Keratinocyte (primary cell): ENCODE measurements at places on chromosomes 6 and 20.
A peak's percentile ranks its signal among the peaks of the same experiment; 100 is the strongest.

DNA sequence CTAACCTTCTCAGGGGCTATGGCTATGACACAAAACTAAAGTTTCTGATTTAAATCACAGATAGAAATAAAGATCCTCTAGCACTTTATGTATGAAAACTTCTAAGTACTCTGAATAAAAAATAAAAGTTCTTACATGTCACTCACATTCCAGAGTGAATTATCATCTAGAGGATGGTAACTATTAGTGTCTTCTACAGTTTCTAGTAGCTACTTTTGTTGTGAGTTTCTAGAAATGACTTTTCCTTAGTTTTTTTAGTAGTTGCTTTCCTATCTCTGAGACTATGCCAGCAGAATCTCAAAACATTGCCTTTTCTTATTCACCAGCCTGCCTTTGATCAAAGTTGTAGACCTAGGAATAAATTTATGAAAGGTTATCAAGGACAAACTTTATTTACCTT is 10.1 kb downstream of the ZNF318 start:
- peaks cover 34% of the 10 kb centered on the region for H3K36me3 ChIP-seq
- no peak for DNase-seq
- H3K27ac ChIP-seq: no peak overlapping the region
- peaks cover 24% of the 10 kb centered on the region for H3K4me1 ChIP-seq
- no peak overlapping the region for H3K4me3 ChIP-seq

GRCh38 chr6:134031696-134032255 is 20.6 kb downstream of the SLC2A12 start:
- H3K27ac ChIP-seq: no peak overlapping the region
- H3K27me3 ChIP-seq: no peaks in the 10 kb centered on the region
- no peak overlapping the region for H3K4me3 ChIP-seq
- DNase-seq: no peak
- H3K4me1 ChIP-seq: peaks cover 25% of the 10 kb centered on the region
- no peaks in the 10 kb centered on the region for H3K36me3 ChIP-seq

DNA sequence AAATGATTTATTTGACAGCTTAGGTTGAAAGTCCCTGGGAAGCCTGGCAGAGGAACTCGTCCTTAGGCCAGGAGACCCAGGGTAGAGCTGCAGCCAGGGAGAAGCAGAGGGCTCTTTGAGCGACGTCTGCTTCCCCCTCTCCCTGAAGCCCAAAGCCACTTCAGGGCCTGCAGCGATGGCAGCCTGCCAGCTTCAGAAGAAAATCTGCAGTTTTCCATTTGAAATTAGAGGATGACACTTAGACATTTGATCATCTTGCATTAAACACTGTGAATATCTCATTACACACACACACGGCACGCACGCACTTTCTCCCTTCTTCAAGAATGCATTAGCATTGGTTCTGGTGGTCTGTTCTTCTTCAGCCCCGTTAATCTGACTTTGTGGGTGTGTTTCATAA is 96.5 kb downstream of the PLEKHG1 start:
- H3K27ac ChIP-seq: no peak overlapping the region
- no peaks in the 10 kb centered on the region for H3K4me1 ChIP-seq
- no peak overlapping the region for H3K4me3 ChIP-seq
- no peaks in the 10 kb centered on the region for H3K27me3 ChIP-seq

- no peak overlapping the region for H3K4me3 ChIP-seq
- no peak overlapping the region for H3K27ac ChIP-seq
- DNase-seq: no peak
Measured at GRCh38 chr6:43890197-43891062, 120.4 kb downstream of the VEGFA start.

DNA sequence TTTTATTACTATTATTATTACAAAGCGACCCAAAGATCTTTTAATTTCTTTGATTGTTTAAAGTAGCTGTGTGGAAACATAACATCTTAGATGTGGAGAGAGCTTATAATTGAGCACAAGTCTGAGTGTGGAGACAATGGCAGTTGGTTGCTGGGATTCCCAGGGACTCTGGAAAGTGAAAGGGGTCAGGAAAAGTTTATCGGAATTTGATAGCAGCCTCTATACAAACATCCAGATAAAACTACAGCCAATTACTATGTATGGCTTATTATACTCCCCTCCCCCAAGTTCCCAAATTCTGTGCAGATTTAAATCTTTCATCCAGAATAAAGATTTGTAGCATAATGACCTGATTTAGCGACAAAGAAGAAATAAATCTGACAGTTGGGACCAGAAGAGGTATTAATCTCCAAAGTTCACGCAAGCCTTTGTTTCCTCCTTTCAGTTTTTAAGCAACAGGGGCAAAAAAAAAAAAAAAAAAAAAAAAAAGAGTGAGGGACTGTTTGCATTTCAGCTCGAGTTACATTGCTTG is 121.4 kb upstream of the MAP3K7 start:
- no peaks in the 10 kb centered on the region for H3K4me1 ChIP-seq
- no peaks in the 10 kb centered on the region for H3K27me3 ChIP-seq
- no peak for DNase-seq
- H3K27ac ChIP-seq: no peak overlapping the region
- H3K36me3 ChIP-seq: no peaks in the 10 kb centered on the region

- no peak overlapping the region for H3K27ac ChIP-seq
- no peak overlapping the region for H3K4me3 ChIP-seq
- no peaks in the 10 kb centered on the region for H3K27me3 ChIP-seq
- peaks cover 2% of the 10 kb centered on the region for H3K36me3 ChIP-seq
Measured at GRCh38 chr20:35334311-35335101, 42.3 kb upstream of the FAM83C start.

- no peaks in the 10 kb centered on the region for H3K36me3 ChIP-seq
- H3K27me3 ChIP-seq: no peaks in the 10 kb centered on the region
- no peak overlapping the region for H3K27ac ChIP-seq
Measured at GRCh38 chr6:105075210-105075609, 104.6 kb downstream of the POPDC3 start.

- DNase-seq: no peak
- no peak overlapping the region for H3K27ac ChIP-seq
- H3K36me3 ChIP-seq: no peaks in the 10 kb centered on the region
- no peak overlapping the region for H3K4me3 ChIP-seq
- H3K27me3 ChIP-seq: peaks cover 22% of the 10 kb centered on the region
- H3K4me1 ChIP-seq: peaks cover 3% of the 10 kb centered on the region
Measured at GRCh38 chr20:61203320-61203719, 48.7 kb upstream of the CDH4 start.

DNA sequence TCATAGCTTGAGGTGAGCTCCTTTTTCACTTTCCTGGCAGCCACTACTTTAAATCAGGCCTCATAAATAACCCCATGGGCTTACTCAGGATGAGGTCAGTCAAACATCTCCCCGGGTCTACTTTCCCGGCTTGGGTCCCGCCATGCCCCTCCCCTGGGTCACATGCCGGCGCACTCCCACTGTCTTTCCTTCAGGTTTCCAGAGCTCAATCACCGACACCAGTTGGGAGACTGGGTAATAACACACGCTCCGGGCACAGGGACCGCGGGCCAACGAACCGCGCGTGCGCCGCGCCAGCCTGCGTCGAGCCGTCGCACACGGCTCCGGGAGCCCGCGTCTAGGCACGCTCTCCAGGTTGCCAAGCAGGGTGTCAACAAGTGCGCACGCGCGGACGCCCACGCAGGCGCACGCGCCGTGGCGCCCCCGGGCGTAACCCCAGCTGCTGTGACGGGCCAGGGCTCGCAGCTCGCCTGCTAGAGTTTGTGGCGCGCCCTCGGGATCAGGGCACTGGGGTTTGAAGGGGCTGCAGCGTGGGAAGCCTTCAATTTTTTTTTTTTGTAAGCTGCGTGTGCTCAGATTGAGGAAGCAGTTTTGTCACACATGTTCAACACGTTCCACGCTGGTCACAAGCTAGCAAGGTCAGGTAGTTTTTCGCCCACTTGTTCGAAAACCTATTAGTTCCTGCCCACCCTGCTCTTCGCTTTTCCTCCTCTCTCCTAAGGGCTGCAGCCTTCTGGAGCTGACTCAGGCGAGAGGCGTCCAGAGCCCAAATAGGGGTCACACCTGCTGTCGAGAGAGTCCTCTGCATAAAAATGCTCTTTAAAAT is 31.8 kb downstream of the TFAP2B start:
- H3K4me1 ChIP-seq: peaks cover 8% of the 10 kb centered on the region
- peak; percentile 53 for DNase-seq
- peaks cover 16% of the 10 kb centered on the region for H3K27me3 ChIP-seq
- peak overlapping the region; percentile 28 for H3K4me3 ChIP-seq
- H3K27ac ChIP-seq: peak overlapping the region; percentile 0
- no peaks in the 10 kb centered on the region for H3K36me3 ChIP-seq

GRCh38 chr6:150634176-150634963 is 34.7 kb downstream of the PLEKHG1 start:
- H3K36me3 ChIP-seq: no peaks in the 10 kb centered on the region
- no peak overlapping the region for H3K4me3 ChIP-seq
- H3K27ac ChIP-seq: no peak overlapping the region
- no peaks in the 10 kb centered on the region for H3K4me1 ChIP-seq
- no peaks in the 10 kb centered on the region for H3K27me3 ChIP-seq

DNA sequence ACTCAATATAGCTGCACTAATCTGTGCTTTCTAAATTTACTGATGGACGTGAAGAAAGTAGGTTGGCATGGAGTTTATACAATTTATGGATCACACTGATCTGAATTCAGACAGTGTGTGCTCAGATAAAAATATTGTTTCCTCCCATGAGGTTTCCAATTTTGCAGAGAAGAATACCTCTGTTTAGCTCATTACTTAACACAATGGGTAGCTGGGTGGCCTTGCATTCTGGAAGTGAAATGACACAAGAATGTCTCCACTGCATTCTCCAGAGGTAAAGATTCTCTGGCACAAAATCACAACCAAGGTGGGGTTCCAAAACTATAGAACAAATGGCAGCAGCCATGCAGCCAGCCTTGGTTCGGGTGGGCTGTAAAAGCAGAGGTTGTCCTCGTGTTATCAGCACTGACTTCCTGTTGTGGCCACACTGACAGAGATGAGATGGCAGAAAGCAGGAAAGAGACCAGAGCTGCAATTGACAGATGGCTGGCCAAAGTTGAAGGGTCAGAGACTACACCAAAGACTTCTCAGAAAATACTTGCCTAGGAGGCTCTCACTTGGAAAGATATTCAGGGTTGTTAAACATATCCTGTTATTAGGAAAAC is 50.2 kb downstream of the HDAC2 start:
- DNase-seq: no peak
- no peaks in the 10 kb centered on the region for H3K27me3 ChIP-seq
- no peaks in the 10 kb centered on the region for H3K4me1 ChIP-seq
- H3K4me3 ChIP-seq: no peak overlapping the region
- H3K27ac ChIP-seq: no peak overlapping the region
- no peaks in the 10 kb centered on the region for H3K36me3 ChIP-seq

DNA sequence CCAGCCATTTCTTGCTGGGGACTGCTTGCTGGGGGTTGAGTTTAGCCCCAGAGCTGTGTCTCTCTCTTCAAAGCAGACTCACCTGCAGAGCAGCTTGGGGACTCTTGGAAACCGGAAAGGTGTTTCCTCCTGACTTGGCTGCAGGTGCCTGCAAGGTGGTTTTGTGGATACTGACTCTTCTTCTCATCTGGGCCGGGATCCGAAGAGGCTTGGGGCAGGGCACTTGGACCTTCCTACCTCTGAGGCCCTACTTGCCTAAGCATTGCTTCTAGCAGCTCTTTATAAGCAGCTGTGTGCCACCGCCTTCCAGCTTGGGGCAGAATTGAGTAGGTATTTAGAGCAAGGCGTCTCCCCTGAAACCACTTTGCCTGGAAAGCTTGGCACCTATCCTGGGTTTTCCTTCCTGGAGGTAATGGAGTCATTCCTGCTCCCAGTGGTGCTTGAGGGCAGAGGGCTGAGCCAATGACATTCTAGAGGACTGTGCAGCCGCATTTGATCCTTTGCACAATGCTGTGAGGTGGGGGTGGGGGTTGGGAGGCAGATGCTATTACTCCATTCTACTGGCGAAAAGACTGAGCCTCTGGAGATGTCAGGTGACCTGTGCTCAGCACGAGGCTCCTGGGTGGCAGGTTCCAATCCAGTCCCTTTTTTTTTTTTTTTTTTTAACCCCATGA is 3.4 kb upstream of the CTSZ start:
- peak; percentile 45 for DNase-seq
- peaks cover 32% of the 10 kb centered on the region for H3K4me1 ChIP-seq
- no peaks in the 10 kb centered on the region for H3K36me3 ChIP-seq

DNA sequence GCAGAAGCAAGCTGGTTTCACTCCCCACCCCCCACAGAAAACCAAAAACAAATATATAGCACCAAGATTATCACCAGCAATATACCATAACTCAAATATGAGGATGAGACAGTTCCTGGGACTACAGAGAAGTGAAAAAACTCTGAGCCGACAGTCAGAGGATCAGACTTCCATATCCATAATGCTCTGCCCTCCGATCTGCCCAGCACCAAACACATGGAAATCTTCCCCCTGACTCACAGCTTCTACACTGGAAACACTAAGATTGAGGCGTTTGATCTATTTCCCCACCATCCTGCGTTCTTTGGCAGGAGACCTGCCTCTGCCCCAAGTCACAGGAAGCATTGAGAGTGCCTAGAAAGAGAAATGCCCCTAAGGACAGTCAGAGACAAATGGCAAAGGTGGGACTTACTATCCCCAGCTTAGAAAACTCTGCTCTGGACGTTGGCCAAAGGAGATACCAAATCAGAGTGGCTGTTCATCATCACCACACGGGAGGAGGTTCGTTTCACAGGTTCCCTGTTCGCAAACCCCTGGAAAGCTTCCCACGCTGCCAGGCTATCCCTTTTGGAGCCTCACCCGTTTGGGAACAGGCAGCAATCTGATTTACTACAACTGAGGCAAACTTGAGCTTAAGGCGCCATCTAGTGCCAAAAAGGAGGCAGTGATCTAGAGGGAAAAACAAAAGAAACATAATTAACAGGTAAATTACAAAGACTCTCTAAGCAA is 48.7 kb upstream of the SRSF6 start:
- H3K27me3 ChIP-seq: no peaks in the 10 kb centered on the region
- H3K4me1 ChIP-seq: no peaks in the 10 kb centered on the region

- H3K27me3 ChIP-seq: no peaks in the 10 kb centered on the region
- H3K4me3 ChIP-seq: no peak overlapping the region
- no peaks in the 10 kb centered on the region for H3K36me3 ChIP-seq
- no peak for DNase-seq
- no peak overlapping the region for H3K27ac ChIP-seq
- H3K4me1 ChIP-seq: no peaks in the 10 kb centered on the region
Measured at GRCh38 chr6:142784344-142784743, 160.6 kb downstream of the HIVEP2 start.

DNA sequence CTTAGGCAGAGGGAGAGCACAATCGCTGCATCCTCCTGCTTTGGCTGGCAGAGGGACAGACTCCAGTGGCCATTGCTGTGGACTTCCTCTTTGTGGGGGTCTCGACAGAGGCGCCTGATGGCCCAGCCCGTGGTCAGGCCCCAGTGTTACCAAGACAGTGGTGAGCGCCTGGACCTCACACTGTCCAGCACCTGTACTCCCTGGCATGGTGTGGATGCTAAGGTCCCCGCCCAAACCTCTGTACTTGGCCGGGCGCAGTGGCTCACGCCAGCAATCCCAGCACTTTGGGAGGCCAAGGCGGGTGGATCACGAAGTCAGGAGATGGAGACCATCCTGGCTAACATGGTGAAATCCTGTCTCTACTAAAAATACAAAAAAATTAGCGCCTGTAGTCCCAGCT is 2.3 kb upstream of the NTSR1 start:
- H3K27me3 ChIP-seq: peaks cover 39% of the 10 kb centered on the region
- H3K27ac ChIP-seq: no peak overlapping the region
- H3K4me1 ChIP-seq: peaks cover 56% of the 10 kb centered on the region
- no peak for DNase-seq
- H3K36me3 ChIP-seq: no peaks in the 10 kb centered on the region

GRCh38 chr6:132115714-132116366 is 164.7 kb upstream of the CCN2 start:
- peak; percentile 11 for DNase-seq
- H3K27ac ChIP-seq: no peak overlapping the region
- peaks cover 9% of the 10 kb centered on the region for H3K4me1 ChIP-seq
- no peak overlapping the region for H3K4me3 ChIP-seq
- no peaks in the 10 kb centered on the region for H3K36me3 ChIP-seq

- H3K36me3 ChIP-seq: no peaks in the 10 kb centered on the region
- no peaks in the 10 kb centered on the region for H3K4me1 ChIP-seq
- H3K27ac ChIP-seq: no peak overlapping the region
- peaks cover 45% of the 10 kb centered on the region for H3K27me3 ChIP-seq
Measured at GRCh38 chr20:58053391-58054055, 174.9 kb downstream of the ANKRD60 start.
